Erythroblast (primary cell): ENCODE measurements at places on chromosomes 5 and 9.
A peak's percentile ranks its signal among the peaks of the same experiment; 100 is the strongest.

DNA sequence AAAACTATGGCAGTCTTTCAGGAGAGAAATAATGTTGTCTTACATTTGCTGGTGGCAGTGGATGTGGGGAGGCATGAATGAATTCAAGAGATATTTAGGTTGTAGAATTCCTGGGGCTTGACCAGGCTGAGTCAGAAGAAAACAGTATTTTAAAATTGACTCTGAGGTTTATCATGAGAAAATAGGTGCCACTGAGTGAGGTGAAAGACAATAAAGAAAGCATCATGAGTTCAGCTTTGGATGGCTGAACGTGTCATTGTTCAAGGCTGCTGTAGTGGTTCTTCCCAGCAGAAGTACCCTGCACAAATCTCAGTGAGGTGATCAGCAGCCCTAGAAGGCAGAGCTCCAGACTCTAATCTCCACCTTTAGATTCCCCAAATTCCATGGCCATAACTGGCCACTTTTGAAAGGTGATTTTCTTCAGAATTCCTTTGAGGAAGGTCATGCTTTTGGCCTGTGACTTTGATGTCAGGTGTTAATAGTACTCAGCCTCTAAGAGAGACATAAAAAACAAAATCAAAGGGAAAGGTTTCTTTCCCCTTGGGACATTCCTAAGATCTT lies 395.4 kb downstream of the NTRK2 start:
- DNase-seq, result no peak

DNA sequence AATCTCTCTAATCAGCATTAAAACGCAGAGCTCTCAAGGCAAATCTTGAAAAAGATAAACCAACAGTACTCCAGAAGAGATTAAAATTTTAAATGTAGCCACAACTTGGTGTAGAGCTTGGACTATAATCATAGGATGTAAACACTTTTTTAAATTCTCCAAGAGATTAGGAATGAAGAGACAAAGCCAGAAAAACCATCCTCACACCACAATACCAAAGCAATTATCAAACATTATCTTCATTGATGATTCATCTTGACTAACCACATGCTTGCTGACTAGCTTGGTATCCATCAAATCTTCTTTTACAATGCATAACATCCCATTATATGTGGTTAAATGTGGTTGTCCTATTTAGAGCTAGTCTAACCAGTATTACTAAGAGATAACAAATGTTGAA lies 815.1 kb downstream of the TLE1 start:
- no peak for DNase-seq

GRCh38 chr5:139458580-139459407 lies 3.7 kb downstream of the ECSCR start:
- DNase-seq, result no peak

GRCh38 chr9:136807281-136808074 lies at the start of gene RABL6:
RABL6 (plus strand) TSS chr9:136807948; CDS start chr9:136808197, 249 bp downstream.
- DNase-seq, result peak; percentile 86

DNA sequence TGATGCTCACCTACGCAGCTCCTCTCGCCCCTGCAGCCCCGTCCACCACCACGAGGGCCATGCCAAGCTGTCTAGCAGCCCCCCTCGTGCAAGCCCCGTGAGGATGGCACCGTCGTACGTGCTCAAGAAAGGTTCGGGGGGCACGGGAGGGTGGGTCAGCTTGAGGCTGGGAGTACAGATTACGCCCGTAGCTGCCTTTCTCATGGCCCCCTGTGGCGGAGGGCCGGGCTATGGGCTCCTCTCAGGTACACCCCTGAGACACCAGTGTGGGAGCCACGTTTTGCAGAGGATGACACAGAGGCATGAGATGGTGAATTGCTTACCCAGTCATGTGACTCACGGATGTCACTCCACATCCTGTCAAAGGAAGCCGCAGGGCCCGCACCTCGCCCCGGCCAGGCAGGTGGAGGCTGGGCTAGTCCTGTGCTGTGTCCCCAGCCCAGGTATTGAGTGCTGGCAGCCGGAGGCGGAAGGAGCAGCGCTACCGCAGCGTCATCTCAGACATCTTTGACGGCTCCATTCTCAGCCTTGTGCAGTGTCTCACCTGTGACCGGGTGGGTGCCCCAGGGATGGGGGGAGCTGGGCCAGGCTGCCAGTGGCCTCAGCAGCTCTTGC lies 33.7 kb downstream of the USP20 start:
- DNase-seq, result no peak

DNA sequence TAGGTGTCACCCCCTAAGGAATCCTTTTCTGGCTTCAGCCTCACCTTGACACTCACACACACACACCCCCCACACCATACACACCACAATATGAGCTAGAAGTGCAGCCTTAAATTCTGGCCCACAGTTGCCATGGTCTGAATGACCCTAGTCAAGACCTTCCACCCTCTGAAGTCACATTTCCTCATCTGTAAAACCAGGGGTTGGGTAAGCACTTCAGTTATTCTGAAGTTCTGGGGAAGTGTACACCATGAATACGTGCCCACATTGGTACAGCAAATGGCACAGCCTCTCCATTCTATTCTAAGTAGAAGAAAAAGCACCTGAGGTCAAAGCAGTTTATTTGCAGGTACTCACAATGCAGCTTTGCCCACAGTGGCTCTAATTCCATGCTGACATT lies 372.8 kb upstream of the KLF4 start:
- DNase-seq, result no peak

- DNase-seq, result no peak
Observed at GRCh38 chr5:66842540-66842939, 246.3 kb downstream of the MAST4 start.

DNA sequence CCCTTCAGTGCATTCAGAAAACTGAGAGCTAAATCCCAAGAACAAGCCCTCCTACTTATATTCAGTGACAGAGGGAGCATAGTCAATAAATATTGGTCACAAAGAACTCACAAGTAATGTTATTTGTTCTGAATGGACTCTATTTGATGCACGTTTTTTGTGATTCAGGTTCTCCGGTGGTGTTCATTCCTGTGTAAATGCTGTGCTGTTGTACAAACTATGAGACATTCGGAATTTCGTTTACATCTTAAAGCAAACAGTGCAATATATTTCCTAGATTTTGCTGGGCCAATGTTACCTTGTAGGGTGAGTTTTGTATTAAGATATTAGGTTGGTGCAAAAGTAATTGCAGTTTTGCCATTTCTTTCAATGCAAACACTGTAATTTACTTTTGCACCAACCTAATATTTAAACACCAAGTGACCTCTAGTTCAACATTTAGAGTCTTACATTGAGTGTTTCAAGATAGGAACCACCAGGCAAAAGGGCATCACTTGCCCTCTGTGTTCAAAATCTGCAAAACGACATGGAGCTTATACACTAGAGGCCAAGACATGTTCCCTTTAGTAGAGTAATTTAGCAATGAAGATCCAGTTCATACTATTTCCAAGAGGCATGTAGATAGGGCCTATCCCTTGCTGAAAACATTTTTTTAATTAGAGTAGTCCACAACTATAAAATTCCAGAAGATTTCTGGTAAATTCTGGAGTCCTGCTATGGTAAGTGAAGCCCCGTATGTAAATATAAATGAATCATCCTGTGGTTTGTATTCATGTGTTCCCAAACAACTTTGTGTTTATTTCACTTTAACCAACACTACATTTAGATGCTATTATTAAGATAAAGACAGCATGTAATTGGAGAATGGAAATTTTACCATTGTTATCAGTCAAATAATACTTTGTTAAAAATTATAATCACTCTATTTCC lies 444.0 kb upstream of the PTGER4 start:
- DNase-seq, result no peak
